NAMALWA (cell line): ENCODE measurements at places on chromosomes 1 and 21.

DNA sequence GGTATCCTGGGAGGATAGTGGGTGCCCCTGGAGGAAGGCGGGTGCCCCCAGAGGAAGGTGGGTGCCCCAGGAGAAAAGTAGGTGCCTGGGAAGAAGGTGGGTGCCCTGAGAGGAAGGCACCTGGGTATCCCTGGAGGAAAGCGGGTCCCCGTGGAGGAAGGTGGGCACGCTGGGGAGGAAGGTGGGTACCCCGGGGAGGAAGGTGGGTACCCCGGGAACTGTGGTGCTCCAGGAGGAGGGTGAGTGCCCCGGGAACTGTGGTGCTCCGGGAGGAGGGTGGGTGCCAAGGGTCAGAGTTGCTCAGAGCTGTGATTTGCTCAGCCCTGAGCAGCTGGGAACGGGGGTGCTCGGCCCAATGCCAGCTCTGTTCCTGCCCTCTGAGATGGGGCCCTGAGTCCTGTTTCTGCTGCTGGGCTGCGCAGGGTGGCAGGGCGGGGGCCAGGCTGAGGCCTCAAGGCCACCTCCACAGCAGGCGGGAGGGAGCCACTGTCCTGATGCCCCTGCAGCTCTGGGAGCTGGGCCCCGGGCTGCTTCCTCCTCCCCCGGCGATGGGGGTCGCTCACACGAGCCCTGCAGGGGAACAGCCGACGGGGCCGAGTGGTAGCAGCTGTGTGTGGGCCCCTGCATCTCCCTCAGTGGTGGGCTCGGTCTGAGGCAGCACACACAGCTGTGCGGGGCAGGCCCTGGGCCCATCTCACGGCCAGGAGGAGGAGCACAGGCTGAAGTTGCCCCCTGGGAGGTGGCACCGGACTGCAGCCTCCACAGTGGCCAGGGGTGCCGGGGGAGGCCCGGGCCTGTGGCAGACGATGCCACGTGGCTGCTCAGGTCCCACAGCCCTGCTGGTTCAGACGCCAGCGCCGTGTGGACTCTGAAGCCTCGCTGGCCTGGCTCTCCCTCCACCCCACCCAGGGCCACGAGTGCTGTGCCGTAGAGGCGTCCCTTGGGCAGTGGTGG lies 57.4 kb downstream of the SLX9 start:
- no peak for DNase-seq

GRCh38 chr21:42616446-42616845 lies 37.0 kb upstream of the PDE9A start:
- no peak for DNase-seq

GRCh38 chr1:174740249-174740968 lies 259.3 kb upstream of the CACYBP start:
- DNase-seq: peak; percentile 36

- DNase-seq: peak; percentile 7
Measured at GRCh38 chr1:72278461-72278860, 3.9 kb downstream of the NEGR1 start.

DNA sequence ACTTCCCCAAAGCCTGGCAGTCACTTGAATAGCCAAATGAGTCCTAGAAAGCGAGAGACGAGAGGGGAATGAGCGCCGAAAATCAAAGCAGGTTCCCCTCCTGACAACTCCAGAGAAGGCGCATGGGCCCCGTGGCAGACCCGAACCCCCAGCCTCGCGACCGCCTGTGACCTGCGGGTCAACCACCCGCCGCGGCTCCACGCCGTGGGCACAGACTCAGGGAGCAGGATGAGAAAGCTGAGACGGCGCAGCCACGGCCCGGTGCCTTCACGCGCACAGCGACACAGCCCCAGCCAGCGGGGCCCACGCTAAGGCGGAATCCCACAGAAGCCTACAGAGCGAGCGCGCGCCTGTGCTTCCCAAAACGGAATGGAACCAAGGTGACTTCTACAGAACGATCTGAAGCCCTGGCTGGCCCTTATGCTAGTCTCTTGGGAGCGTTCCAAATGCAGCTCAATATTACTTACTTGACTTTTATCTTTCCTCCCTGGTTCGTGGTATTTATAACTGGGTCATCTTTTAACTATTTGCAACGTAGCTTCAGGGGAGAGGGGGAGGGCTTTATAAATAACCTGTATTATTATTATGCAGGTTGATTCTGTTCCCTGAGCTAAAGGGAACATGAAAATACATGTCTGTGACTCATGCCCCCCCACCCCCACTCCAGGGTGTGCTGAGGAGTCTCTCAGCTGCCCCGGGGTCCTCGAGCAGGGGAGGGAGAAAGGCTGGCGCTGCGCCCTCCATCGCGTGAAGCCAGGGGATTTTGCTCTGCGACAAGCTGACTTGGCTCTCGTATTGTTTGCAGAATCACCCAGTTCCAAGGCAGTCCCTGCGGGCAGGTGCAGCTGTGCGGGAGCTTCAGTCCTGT lies 1.7 kb downstream of the TSPEAR start:
- DNase-seq: no peak

- no peak for DNase-seq
Measured at GRCh38 chr1:3735027-3735681, 17.1 kb upstream of the CCDC27 start.

DNA sequence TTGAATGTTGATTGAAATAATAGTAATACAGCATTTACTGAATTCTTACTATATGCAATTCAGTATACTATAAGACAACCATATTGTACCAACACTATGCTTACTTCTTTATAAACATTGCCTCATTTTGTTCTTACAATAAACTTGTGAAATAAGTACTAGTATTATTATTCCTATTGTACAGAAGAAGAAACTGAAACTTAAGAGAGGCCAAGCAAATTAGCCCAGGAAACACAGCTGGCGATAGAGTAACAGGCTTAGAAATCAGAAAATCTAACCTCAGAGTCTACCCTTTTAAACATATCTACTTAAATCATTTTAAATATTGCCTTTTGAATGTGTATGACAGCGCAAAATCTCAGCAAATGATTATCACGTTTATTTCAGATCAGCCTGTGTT lies 41.7 kb downstream of the FASLG start:
- no peak for DNase-seq

- DNase-seq: peak; percentile 78
Measured at GRCh38 chr1:90133133-90133532, 138.2 kb downstream of the ZNF326 start.

- DNase-seq: no peak
Measured at GRCh38 chr21:31173881-31174555, 135.7 kb upstream of the KRTAP19-8 start.

DNA sequence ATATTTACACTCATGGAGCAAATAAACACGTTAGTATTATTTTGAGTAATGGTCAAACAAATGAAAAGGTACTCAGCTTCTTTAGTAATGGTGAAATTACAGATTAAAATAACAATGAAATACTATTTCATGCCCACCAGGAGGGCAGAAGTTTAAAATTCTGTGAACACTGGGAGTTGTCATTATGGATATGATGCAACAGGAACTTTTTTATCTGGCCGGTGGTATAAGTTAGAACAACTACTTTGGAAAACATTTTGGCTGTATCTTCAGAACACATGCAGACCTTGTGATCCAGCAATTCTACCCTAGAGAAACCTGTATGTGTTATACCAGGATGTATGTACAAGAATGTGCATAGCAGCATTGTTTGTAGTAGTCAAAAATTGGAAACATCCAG lies 23.2 kb upstream of the PPP1R8 start:
- no peak for DNase-seq

GRCh38 chr1:11245904-11246719 lies 16.2 kb downstream of the MTOR start:
- DNase-seq: no peak

DNA sequence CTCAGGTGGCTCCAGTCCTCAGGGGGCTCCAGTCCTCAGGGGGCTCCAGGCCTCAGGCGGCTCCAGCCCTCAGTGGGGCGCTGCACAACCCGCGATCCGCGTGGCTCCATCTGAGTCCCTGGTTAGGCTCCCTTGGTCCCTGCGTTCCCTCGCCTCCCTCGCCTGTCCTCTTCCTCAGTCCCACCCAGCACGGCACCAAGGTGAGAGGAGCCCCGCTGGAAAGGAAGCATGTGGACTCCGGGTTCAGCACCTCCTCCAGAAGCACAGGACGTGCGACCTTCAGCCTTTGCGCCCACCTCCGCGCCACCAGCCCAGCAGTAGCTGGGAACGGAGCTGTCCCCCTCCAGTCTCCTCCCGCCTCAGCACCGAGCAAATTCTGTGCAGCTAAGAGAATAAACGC lies 8.1 kb upstream of the OR2M5 start:
- no peak for DNase-seq

- DNase-seq: no peak
Measured at GRCh38 chr1:56543783-56544612, 35.4 kb downstream of the PLPP3 start.

DNA sequence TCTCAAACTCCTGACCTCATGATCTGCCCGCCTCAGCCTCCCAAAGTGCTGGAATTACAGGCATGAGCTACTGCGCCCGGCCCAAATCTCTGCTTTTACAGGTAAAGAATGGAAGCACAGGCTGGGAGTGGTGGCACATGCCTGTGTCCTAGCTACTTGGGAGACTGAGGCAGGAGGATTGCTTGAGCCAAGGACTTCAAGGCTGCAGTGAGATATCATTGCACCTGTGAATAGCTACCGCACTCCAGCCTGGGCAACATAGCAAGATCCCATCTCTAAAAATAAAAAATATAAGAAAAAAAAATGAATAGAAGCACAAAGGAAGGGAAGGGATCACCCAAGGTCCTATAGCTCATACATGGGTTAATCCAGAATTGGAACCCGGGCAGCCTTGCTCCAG lies 15.0 kb downstream of the ALPL start:
- DNase-seq: no peak

- DNase-seq: no peak
Measured at GRCh38 chr1:15051882-15052528, 101.5 kb upstream of the TMEM51 start.

DNA sequence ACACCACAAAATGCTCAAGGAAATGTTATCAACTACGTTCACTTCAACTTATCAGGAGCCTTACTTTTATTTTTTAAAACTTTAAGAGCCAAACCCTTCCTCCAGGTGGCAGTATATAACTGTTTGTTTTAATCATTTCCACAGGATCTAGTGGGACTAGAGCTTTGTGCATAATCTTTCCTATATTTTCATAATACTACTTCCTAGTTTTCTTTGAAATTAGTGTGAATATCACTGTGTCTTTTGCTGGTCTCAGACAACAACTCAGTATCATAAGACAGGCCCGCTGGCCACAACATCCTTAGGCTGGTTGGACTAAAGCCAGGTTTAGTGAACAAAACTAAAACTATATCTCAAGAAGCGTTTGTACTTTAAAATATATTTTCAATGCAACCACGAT lies 145.5 kb downstream of the TIAM1 start:
- peak; percentile 74 for DNase-seq

- DNase-seq: no peak
Measured at GRCh38 chr1:119795261-119796200, 15.7 kb downstream of the REG4 start.

- no peak for DNase-seq
Measured at GRCh38 chr1:162578071-162578700, 16.7 kb downstream of the UAP1 start.

DNA sequence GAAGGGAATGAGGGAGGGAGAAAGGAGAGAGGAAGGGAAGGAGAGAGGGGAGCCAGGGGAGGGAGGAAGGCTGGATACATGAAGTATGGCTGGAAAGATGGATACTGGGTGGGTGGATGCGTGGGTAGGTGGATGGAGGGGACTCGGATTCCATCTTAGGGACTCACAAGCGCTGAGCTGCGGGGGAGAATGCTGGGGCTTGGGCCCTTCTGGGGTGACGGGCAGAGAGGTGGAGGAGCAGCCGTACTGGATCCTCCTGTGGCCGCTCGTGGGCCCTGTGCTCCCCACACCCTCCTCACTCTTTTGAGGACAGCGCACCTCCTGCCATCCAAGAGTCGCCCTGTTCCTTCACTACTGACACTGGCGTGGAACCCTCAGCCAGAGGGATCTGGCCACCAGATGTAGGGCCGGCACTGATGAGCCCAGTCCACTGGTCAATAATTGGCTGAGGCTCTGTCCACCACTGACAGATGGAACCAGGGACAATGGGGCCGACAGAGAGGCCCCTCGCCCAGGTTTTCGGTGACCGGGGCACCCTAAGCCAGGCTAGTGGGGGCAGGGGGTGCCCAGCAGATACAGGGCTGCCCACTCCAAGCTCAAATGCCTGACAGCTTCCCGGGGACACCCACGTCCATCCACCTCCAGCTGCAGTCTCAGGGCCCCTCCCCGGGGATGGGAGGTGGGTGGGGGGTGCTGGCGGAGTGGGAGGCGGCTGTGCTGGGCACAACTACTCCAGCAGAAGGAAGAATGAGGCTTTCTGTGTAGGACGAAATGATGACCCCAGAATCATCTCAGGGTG lies 4.4 kb upstream of the ACTRT2 start:
- no peak for DNase-seq

DNA sequence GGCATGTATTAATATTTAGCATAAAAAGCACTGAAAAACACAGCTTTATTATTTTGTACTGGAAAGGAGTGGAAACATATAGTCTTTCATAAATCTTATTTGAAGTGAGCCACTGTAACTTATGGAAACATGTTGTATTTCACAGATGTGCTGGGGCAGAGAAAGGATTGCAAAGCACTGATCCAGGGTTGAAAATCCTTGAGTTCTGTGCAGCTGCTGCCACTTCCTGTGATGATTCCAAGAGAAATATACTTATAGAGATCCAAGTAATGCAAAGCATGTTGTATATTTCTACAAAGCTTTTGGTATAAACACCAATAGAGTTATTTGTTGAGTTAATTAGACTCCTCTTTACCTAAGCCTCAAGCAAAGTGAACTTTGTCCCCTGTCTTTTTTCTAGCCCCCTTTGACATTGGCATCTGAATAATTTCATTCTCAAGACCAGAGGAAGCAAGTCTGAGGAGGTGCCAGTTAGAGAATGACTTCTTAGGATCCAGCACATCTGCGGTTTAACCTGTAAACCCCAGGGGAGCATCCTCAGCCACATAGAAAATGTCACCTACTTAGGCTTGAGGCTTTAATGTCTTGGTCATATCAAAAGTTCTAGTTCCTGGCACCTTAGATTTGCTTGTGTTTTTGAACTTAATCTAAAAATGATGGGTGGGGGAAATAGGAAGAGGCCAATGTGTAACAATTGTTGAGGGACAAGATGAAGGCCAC lies 173.3 kb downstream of the FASLG start:
- DNase-seq: no peak

GRCh38 chr1:228782662-228783417 lies 47.6 kb downstream of the RHOU start:
- DNase-seq: no peak
